ENCODE measurements at places on chromosomes 16 and 17.
A peak's percentile ranks its signal among the peaks of the same experiment; 100 is the strongest.

GRCh38 chr17:49583226-49583625, 7.6 kb downstream of the NXPH3 start:
- DNase-seq, result no peak

DNA sequence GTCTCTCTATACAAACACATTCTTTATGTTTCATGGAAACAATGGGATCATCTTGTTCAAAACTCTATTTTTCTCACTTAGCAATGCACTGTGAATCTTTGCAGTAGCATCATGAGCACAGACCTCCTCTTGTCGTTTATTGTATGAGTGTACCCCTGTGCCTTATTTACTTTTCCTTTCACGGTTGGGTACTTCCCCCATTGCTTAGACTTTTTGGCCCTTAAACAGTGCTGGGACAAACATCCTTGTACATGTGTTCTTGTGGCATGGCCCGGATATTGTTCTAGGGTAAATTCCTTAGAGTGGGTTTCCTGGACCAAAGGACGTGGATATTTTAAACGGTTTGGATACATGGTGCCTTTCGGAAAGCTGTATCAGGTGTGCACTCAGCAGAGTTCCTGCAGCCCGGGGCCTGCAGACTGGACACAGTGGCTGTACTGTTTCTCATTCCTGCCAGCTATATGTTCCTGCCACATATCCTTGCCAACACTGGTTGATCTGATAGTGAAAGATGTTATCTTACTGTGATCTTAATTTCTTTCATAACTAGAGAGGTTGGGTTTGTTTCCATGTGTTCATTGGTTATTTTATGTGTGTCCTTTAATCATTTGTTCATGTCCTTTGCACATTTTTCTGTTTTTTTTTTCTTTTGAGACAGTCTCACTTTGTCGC, 111.1 kb downstream of the OR1D5 start:
- peak; percentile 33 for DNase-seq

DNA sequence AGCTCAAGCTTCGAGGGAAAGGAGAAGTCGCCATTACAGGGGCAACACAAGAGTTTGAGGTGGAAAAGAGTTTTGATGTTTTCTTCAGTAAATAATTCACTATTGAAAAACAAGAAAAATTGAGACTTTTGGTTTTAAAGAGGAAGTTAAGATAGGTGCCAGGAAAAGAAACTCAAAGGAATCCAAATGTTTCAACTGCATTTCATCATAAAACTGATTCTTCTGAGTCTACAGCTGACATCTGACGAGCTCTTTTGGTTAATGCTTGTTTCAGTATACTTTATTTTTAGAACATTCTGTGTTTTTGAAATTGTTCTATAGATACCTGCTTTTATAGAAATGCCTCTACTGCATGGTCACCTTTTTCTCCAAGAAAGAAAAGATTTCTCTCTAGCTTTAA, 54.0 kb downstream of the ERN1 start:
- no peak for DNase-seq

DNA sequence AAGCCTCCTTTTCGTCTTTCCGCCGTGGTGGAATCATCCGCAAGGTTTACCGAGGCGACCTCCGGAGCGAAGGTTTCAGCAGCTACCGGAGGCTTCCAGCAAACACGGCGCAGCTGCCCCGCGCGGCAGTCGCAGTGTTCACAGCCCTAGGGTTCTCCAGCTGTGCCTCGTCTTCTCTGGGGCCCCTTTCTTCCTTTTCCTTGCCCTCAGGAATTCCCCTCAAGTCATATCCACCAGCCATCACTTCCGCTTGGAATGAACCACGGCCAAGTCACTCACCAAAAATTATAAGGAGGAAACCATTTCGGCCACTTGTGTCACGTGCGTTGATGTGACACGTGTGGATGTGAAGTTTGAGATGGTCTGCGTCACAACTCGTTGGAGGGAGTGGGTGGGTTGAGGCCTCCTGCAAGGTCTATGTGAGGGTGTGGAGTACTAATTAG, 636 bp upstream of the ERN1 start:
- DNase-seq, result no peak

GRCh38 chr16:51119556-51119955, 31.5 kb downstream of the SALL1 start:
- DNase-seq, result no peak

DNA sequence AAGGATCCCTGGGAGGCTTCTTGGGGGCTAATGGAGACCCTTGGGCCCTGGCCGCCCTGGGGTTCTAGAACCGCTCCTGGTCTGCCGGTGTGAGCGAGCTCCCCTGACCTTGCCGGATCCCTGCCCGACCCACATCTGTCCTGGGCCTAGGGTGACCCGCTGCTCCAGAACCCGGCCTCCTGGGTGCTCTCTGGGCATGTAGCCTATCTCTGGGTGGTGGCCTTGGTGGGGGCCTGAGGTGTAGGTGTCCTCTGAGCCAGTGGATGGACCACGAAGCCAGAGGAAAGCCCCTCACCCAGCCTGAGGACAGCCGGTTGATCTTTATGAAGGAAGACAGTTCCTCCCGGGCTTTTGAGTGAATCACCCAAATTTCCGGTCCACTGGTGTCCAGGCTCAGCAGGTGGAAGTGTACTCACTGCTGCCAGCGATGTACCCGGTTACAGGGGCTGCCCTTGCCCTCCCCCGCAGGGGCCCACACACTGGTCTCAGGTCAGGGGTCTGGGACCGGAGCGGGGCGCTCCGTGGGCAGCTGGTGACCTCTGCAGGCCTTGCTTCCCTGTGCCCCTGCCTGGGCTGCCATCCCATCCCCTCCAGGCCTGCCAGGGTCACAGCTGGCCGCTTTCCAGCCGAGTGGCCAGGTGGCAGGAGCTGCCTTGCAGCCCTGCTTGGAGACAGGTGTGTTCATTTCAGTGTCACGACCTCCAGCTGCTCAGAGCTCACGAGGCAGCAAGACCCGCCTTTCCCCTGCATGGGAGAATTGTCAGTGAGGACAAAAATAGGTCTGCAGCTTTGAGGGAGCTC, 10.5 kb upstream of the GSE1 start:
- DNase-seq, result peak; percentile 20

- DNase-seq, result peak; percentile 2
Observed at GRCh38 chr16:75296606-75297005, 45.2 kb upstream of the BCAR1 start.

GRCh38 chr17:75504347-75505151, 10.8 kb downstream of the CASKIN2 start:
- DNase-seq, result no peak

DNA sequence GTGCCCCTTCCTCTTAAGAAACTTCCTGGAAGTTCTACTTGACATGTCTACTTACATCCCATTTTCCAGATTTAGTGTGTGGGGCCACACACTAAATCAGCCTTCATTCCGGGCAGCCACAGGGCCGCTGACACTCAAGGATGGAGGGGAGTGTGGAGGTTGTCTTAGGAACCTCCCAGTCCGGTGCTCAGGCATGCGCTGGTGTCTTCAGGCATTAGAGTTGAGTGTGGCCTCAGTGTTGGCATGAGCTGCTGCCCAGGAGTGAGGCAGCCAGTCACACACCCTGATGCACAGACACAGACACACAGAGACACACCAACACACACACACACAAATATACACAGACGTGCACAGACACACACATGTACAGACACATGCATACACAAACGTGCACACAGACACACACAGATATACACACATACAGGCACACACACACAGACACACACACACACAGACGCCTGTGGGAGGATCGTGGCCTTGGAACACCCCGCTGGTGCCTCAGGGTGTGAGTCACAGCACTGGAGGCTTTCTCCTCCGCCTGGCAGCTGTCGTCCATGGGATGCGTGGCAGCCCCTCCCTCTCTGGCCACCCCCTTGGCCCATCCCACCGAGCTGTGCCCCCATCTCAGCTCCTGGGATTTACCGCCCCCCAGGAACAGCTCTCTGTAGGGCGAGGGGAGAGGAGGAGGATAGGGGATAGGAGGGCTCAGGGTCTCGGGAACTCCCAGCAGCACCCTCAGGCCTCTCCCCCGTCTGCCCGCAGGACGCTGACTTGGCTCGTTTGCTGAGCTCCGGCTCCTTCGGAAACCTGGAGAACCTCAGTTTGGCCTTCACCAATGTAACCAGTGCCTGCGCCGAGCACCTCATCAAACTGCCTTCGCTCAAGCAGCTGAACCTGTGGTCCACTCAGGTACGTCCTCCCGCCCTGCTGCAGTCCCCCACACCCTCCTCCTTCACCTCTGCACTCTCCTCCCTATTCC, 75.6 kb upstream of the PLCG2 start:
- no peak for DNase-seq

DNA sequence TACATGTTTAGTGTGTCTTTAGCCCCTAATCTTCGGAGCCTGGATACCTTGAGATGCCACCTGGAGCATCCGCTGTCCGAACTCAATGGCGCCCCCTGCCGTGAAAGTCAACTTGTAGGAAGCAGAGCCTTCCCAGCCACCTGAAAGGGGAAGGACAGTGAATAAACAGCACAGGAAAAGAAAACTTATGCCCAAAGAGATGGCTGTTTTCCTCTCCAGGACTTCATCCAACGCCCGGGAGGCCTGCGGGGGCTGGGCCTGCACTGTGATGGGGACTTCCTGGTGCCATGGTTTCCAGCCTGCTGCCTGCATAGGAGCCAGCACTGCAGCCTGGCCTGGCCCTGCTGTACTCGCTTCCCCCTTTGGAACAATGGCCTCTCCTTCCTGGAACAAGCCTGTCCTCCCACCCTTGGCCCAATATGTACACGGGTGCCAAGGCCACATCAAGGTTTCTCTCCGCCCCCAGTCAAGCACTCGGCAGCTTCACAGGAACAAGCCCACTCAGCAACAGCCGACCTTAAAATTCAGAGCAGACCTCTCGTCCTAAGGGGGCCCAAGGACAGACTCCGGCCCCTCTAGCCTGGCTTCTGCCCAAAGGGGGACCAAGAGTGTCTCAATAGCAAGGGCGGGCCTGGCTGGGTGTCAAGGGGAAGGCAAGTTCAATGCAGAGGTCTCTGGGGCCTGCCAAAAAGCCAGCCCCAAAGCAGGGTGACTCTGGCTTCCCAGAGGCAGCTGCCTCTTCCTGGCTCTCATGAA, 4.5 kb upstream of the UNC13D start:
- no peak for DNase-seq

DNA sequence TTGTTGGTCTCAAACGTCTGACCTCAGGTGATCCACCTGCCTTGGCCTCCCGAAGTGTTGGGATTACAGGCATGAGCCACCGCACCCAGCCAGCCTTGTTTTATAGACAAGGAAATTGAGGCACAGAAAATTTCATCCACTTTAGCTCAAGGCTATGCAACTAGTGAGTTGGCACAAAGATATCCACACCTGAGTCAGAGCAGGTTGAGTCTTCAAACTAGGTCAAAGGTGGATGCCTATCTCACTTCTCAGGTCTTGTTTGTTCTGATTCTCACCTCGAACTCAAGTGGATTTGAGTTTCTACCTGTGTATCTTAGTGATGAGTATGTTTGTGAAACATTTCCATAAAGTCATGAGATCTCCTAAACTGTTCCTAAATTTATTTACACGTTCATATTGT, 35.6 kb upstream of the GAS7 start:
- no peak for DNase-seq

DNA sequence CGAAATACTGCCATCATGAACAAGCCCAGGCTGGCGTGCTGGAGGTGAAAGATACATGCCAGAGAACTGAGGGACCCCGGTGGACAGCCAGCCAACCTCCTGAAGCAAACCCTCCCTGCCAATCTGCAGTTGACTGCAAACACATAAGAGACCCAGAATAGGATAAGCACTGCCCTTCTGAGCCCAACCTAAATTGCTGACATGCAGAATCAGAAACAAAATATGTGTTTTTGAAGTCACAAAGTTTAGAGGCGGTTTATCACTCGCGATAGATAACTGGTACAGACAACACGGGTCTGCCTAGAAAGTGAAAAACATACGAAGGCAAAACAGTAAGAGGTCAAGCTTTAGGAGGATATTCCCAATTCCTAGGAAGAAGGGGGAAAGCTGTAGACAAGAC, 14.6 kb downstream of the TOX3 start:
- no peak for DNase-seq

GRCh38 chr17:82881324-82881823, 41.6 kb upstream of the ZNF750 start:
- DNase-seq, result no peak

DNA sequence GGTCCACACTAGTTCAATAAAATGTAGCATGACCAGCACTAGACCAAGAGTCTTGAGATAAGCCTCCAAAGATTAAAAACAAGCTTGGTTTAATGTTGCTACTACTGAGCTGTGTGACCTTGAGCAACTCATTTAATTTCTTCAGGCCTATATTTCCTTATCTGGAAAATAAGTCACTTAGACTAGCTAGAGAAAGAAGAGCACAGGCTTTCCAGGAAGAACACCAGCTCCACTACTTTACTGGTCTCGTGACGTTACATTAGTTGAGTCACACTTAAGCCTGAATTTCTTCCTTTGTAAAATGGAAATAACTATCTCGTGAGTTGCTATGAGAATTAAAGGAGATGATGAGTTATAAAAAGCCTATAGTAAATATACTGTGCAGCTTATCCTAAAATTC, 5.4 kb downstream of the HELZ start:
- no peak for DNase-seq

DNA sequence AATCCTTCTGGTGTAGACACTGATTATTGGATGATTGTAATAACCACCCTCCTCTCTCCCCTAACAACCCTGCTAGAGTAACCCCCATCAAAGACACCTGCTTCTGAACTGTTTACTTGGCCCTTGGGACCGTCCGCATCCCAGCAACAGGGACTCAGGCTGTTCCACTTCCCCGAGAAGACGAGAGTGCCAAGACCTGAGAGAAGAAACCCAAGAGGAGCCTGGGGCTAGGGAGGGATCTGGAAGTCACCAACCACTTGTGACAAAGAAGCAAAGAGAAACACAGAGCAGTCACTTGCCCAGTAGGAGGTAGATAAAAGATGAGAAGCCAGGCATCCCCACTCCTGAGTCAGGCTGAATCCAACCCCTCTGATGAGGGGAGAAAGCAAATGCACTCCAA, 84.3 kb downstream of the CDH11 start:
- DNase-seq, result peak; percentile 73

- no peak for DNase-seq
Observed at GRCh38 chr17:74994440-74994839, 7.0 kb downstream of the CDR2L start.

DNA sequence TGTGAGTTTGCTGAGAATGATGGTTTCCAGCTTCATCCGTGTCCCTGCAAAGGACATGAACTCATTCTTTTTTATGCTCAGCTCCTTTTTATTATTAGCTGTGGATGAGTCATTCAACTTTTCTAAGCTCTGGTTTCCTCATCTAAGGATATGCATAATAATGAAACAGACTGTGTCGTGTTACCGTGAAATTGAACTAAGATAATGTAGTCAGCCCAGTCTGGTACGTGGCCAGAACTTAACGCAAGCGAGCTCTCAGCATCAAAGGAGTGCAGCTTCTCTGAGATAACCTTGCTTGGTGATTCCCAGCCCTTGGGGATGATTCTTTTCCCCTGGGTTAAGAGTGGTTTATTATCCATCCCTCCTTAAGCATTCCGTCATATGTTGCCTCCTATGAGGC, 454.3 kb upstream of the EEF2KMT start:
- no peak for DNase-seq

Data from DMS79 treated with DMSO at 0.1 percent for 48 hours (cell line).